B cell (primary cell): ENCODE measurements at places on chromosomes 16 and 17. TPM values are rescaled to one million over a fixed set of nuclear protein-coding genes. Genes with fewer than 3 reads are reported as not detected.

PFAS gene
- polyA plus RNA-seq, result 22.3 and 31.4 TPM in 2 replicates

HS3ST4 gene
- not detected in 2 replicates for polyA plus RNA-seq

GRCh38 chr17:27453471-27453870 lies 2.8 kb upstream of the KSR1 start:
- no peak for DNase-seq

GRCh38 chr17:36864827-36865430 lies 72.3 kb upstream of the LHX1 start:
- no peak for DNase-seq

DNA sequence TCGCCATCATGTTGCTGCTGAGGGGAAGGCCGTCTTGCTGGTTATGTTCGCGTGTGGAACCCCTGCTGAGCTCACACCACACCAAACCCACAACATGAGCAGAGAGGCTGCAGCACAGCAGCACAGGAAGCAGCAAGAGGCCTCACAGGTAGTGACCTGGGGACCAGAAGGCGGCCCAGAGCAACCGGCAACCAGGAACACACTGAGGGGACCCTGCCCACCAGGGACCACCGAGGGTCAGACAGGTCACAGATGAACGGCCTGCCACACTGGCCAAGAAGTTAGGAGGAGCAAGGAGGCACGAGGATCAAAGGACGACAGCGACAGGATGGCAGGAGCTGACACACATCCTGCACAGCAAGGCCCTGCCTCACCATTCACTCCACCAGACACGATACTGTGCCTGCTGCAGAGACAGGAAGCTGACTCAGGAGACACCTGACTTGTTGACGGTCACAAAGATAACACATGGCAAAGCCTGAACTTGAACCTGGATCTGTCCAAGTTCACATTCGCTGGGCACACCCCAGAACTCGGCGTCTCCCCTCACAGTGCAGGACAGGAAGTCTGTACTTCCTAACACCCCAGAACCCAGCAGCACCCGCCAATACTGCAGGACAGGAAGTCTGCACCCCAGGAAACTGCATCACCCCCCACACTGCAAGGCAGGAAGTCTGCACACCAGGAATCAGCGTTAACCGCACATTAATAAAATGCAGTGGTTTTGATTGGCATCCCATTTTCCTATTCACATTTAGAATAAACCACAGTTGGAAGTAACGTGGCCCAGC lies 98.5 kb downstream of the ZNF778 start:
- peak; percentile 64 for DNase-seq

DNA sequence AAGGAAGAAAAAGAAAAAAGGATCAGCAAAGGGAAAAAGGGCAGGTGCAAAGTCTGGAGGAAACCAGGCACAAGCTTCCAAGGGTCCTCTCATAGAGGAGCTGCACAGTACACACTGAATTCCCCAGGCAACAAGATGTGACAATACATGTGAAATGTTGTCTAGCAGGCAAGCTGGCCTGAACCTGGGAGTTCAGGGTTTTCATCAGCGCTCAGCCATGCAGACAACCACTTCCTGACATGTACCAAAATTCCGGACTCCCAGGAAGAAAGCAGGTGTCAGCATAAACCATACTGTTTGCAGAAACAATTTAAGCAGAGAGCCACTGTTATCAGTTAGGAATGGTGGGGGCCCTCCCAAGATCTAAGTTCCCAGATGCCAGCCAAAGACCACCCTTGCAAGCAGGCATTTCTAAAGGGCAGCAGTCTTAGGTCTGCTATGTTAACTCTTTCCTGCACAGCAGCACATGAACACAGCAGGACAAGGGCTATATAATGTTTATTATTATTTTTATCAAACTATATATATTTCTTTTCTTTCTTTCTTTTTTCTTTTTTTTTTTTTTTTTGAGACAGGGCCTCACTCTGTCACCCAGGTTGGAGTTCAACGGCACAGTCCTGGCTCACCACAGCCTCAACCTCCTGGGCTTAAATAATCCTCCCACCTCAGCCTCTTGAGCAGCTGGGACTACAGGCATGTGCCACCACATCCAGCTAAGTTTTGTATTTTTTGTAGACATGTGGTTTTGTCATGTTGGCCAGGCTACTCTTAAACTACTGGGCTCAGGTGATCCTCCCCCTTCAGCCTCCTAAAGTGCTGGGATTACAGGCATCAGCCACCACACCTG lies 10.1 kb downstream of the TK2 start:
- peak; percentile 62 for DNase-seq

HERPUD1 gene
- polyA plus RNA-seq, result 273 and 504 TPM in 2 replicates

GRCh38 chr16:77480681-77481315 lies 46.0 kb upstream of the ADAMTS18 start:
- no peak for DNase-seq

BCAR1 gene
- not detected in 2 replicates for polyA plus RNA-seq

- peak; percentile 61 for DNase-seq
These were observed 292.8 kb downstream of the SEC14L1 start for GRCh38 chr17:77433385-77434135.

CSH2 gene
- polyA plus RNA-seq, result not detected in 2 replicates

- no peak for DNase-seq
These were observed 85.7 kb downstream of the TIMM22 start for GRCh38 chr17:1082579-1082978.
